ENCODE measurements at places on chromosomes 3 and 15.
A peak's percentile ranks its signal among the peaks of the same experiment; 100 is the strongest.

DNA sequence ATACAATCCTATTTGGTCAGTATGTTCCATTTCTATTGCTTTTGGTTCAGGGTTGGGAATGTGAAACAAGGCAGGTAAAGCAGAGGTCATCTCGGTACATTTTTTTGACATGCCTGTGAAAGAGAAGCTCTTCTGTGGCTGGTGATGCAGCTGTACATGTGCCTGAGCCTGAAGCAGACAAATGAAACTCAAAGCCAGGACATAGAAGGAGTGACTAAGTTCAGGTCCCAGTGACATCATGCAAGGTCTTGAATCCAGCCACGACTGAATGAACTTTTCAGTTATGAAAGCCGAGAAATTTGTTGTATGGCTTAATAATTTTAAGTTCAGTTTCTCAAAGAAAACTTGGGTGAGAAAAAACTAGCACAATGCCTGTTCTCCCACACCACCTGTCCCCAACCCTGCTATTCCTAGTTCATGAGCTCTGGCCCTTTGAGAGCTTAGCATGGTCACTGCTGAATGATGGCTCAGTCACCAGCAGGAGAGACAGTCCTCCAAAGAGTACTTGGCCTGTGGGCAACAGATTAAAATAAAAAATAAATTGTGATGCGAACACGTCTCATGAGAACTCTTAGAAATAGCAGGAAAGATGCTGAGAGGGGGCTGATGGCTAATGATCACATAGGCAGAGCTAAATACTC, 600.2 kb upstream of the GRM7 start:
- no peak for DNase-seq

- no peak for DNase-seq
Measured at GRCh38 chr3:151538456-151539393, 77.9 kb upstream of the IGSF10 start.

DNA sequence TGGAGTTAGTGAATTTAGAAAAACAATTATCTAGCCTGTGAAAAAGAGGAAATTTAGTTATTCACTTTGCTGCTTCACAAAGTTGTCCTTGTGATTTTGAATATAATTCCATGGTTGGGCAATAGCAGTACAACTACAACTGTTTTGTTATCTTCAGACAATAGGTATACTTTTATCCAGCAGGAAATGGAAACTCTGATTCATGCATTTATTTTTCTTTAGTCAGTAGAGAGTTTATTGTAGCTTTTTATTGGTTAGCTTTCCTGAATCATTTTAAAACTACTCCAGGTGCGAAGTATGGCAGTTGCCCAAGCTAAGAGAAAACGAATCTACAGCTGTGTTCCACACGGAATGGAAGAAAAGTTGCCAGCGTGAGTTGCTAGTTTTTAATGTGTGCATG, 80.3 kb downstream of the TM4SF4 start:
- no peak for DNase-seq

DNA sequence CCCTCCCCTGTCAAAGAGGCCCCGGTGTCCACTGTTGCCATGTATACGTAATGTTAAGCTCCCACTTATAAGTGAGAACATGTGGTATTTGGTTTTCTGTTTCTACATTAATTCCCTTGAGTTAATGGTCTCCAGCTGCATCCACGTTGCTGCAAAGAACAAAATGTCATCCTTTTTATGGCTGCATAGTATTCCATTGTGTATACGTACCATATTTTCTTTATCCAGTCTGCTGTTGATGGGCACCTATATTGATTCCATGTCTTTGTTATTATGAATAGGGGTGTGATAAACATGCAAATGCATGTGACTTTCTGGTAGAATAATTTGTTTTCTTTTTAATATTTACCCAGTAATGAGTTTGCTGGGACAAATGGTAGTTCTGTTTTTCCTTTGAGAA, 43.3 kb upstream of the AGTR1 start:
- DNase-seq = no peak

- DNase-seq = peak; percentile 60
Measured at GRCh38 chr3:46378426-46378942, 7.7 kb downstream of the CCR5 start.

DNA sequence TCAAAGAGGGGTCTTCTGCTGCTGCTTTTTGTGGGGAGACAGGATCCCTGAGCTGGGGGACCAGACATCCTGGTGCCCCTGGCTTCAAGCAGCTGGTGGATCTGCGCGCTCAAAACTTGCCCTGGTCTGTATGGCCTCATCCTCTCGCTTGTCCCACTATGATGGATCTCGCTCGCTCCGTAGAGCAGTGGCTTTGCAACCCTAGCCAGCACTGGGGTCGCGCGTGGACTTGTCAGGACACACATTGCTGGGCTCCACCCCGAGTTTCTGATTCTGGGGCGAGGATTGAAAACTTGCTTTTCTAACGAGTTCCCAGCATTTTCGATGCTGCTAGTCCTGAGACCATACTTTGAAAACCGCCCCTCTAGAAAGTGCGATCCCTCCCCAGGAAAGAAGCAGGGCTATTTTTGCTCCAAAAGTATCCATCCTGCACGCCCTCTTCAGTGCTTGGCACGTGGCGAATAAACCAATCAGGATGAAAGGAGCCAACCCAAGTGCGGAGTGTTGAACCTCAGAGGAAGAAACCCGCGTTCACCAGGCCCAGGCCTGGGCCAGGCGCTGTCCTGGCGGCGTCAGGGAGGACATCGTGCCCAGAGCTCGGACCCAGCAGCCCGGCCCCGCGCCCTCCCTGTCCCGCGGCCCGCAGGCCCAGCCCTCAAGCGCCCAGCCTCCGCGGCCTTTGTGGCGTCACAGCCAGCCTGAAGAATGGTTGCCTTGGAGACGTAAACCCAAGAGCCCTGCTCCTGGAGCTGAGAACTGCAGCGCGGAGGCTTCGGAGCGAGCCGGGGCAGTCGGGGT, at the start of gene CFAP100:
Gene CFAP100, plus strand, starts transcription at position 731 of the 798 bp plus-strand sequence. CDS start 1,092 bp downstream, outside the sequence.
- no peak for DNase-seq

GRCh38 chr3:37502621-37503020, 328.2 kb upstream of the LRRFIP2 start:
- no peak for DNase-seq

DNA sequence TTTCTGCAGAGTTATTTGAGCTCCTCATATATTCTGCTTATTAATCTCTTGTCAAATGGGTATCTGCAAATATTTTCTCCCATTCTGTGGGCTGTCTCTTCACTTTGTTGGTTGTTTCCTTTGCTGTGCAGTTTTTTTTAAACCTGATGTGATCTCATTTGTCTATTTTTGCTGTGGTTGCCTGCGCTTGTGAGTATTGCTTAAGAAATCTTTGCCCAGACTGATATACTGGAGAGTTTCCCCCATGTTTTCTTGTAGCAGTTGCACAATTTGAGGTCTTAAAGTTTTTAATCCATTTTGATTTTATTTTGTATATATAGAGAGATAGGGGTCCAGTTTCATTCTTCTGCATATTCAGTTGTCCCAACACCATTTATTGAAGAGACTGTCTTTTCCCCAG, 102.3 kb downstream of the POLQ start:
- no peak for DNase-seq

DNA sequence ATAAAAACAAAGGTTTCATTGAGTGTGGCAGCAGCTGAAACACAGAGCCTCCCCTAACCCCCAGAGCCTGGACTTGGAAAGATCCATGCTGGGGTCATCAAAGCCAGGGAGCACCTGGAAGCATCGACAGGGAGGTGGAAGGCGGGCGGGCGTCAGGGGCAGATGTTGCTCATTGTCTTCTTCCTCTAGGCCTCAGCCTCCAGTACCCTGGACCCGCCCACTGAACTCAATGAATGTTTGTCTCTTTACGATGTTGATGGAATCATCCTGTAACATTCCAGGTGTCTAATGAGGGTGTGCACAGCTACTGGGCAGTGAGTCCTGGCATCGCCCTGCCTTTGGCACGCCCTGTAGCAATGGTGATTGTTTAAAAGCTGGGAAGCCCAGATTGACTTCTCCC, 9.8 kb downstream of the GP5 start:
- DNase-seq = no peak

- DNase-seq = no peak
Measured at GRCh38 chr3:157501863-157502262, 1.4 kb downstream of the VEPH1 start.

DNA sequence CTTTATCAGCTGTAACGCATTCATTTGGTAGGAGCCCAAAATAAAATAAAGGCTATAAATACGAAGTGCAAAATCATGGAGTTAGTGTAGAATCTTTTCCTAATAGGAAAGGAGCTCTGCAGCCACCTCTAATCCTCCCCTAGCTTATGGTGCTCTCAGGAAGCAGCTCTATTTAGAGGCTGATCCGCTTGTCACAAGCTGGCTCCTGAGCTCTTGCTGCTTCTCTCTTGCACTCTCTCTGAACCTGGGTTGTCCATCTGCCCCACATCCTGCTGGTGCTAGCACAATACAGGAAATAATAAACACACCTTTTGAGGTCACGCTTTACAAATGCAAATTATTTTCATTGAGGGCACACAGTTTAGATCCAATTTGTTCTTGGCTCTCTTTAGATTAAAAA, 37.3 kb upstream of the BFSP2 start:
- no peak for DNase-seq

DNA sequence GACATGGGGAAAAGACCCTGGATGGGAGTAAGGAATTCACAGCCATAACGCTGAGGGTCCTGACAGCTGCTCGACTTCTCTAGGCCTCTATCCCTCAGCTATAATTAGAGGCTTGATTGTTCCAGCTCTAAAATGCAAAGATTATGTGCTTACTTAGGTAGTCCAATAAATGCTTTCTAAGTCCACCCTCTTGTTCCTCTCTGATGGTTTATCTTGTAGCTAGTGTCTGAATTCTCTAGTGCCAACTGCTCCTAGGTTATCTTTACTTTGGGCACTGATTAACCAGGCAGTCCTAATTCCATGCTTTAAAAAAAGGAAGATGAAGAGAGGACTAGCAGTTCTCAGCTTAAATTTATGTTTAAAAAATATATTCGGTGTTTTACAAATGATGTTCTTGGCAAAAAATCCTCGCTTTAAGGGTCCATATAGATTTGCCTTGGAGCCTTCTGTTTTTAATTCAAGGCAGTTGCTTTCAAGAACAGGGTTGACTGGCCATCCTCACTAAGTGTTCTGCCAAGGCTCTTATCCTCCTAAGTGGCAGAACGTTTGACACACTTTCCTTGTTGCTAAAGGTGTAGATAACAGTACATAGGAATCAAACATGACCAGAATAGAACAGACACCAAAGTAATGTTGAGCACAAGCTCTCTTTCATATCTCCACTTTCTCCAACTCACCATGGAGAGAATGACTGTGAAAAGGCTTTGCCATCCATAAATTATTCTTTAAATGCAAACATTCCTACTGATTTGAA, 60.6 kb downstream of the THRB start:
- no peak for DNase-seq

GRCh38 chr15:52360229-52361203, 64.9 kb upstream of the MYO5C start:
- no peak for DNase-seq

GRCh38 chr3:169836078-169836941, 23.6 kb upstream of the LRRC34 start:
- no peak for DNase-seq

- no peak for DNase-seq
Measured at GRCh38 chr3:131518680-131519079, 15.9 kb upstream of the MRPL3 start.

DNA sequence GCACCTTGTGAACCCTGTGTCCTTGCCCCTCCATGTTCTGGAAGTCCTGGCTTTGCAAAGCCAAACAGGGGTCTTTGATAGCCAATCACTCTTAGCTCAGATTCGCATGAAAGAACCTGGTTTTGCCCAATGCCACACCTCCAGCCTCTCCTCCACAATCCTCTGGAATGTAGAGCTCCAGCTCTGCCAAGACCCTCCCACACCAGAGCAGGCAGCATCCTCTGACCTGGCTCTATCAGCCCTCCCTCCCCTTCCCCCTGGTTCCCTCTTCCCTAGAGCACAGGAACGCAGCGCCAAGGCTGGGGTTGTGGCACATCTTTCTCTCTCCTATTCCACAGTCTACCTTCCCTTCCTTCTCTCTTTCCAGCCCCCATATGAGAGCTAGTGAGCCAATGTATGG, 133.3 kb downstream of the RPLP1 start:
- DNase-seq = no peak

DNA sequence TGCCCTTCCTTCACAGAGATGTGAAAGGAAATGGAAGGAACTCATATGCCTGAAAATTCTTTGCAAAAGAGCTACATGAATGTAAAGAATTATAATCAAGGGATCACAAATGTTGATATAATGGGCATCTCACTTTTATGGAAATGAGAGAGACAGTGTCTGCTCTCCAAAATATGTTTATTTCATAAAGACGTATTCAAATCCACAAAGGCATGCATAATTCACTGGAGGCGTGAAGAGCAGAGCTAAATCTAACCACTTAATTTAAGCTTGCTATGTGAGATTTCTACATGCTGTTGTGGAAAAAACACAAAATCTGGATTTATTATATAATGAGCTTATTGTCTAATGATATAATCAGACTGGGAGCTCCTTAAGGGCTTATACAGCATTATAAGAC, 469.1 kb downstream of the RAP2B start:
- no peak for DNase-seq

- no peak for DNase-seq
Measured at GRCh38 chr3:31957106-31957505, 24.0 kb downstream of the OSBPL10 start.

- no peak for DNase-seq
Measured at GRCh38 chr3:9295007-9295406, 45.6 kb upstream of the SRGAP3 start.

GRCh38 chr3:48402907-48403306, 27.0 kb downstream of the PLXNB1 start:
- no peak for DNase-seq

DNA sequence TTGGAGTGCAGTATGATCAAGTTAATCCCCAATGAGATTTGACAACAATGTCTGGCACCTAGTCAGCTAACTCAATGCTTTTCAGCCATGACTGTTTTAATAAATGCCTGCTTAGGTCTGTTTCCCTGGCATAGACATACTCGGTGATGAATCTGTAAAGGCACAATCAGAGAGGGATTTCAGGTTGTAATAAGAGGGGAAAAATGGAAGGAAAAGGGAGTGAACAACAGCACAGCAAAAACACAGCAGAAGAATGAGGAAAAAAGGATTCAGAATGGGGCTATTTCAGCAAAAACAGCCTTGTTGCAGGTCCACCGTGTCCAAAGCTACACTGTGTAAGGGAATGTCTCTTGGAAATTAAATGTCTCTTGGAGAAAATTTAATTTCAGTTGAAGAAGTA, 19.3 kb upstream of the CHD2 start:
- no peak for DNase-seq

GRCh38 chr3:109072194-109072593, 45.7 kb downstream of the MORC1 start:
- no peak for DNase-seq

All from CD4-positive, alpha-beta T cell treated with Interleukin-6 at 100 ng/mL for 8 hours (primary cell).